ENCODE measurements at places on chromosomes 12 and 14. TPM values are rescaled to one million over a fixed set of nuclear protein-coding genes. Genes with fewer than 3 reads are reported as not detected.

DNA sequence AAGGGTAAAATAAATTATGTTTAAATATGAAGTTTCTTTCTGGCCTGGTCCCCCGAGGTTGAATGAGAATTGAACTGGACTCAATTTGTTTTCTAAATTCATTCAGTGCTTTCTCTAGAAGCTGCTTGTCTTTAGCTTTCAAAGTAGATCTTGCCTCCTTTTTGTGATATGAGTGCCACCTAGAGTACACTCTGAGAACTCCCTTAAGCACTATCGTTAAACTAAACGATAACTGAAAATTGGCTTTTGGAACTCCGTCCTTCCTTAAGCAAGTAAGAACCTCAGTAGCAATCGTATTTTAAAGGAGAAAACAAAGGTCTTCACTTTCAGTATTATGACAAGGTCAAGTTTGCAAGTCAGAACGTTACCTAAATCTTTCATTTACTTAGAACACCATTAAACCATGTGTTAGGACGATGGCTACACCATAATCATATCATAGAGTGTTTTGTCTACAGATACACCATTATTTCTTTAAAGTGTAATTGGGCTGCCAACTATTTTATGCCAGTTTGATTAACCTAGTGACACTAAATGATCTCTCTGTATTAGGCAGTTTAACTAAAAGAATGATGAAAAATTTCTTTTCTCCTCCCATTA is 364.8 kb downstream of the SNAPC1 start:
- no peak for DNase-seq
- H3K36me3 ChIP-seq, result no peaks in the 10 kb centered on the region
- H3K4me3 ChIP-seq, result no peak overlapping the region
- H3K4me1 ChIP-seq, result no peaks in the 10 kb centered on the region

DNA sequence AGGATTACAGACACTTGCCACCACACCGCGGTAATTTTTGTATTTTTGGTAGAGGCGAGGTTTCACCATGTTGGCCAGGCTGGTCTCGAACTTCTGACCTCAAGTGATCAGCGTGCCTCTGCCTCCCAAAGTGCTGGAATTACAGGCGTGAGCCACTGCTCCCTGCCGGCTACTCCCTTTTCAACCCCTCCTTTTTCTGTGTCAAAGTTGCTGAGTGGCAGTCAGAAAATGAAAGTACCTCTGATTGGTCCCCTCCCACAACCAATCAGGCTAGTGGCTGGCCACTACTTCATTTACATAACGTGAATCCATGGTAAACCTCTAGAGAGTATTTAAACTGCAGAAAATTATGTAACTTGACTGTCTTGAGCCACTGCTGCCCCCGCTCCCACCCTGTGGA is 5.9 kb downstream of the RESF1 start:
- no peaks in the 10 kb centered on the region for H3K27me3 ChIP-seq
- H3K4me3 ChIP-seq, result no peak overlapping the region
- H3K27ac ChIP-seq, result no peak overlapping the region
- H3K4me1 ChIP-seq, result peaks cover 4% of the 10 kb centered on the region

GRCh38 chr12:11689591-11690186 is 40.2 kb downstream of the ETV6 start:
- no peaks in the 10 kb centered on the region for H3K27me3 ChIP-seq
- H3K36me3 ChIP-seq, result no peaks in the 10 kb centered on the region
- peak overlapping the region; percentile 6 for H3K27ac ChIP-seq

- H3K27me3 ChIP-seq, result no peaks in the 10 kb centered on the region
- no peak overlapping the region for H3K27ac ChIP-seq
- no peaks in the 10 kb centered on the region for H3K36me3 ChIP-seq
- H3K4me1 ChIP-seq, result no peaks in the 10 kb centered on the region
Measured at GRCh38 chr12:67943141-67943892, 45.9 kb upstream of the IFNG-AS1 start.

PPFIBP1 gene
- 175 TPM for total RNA-seq

- H3K27me3 ChIP-seq, result no peaks in the 10 kb centered on the region
- DNase-seq, result no peak
- no peaks in the 10 kb centered on the region for H3K36me3 ChIP-seq
- no peak overlapping the region for H3K27ac ChIP-seq
Measured at GRCh38 chr12:129523621-129524020, 380.2 kb downstream of the TMEM132D start.

- H3K4me1 ChIP-seq, result no peaks in the 10 kb centered on the region
- H3K4me3 ChIP-seq, result no peak overlapping the region
- no peaks in the 10 kb centered on the region for H3K36me3 ChIP-seq
- no peak overlapping the region for H3K27ac ChIP-seq
- H3K27me3 ChIP-seq, result no peaks in the 10 kb centered on the region
Measured at GRCh38 chr12:561908-562593, 101.2 kb downstream of the NINJ2 start.

SLC17A8 gene
- total RNA-seq, result not detected

FOXG1 gene
- not detected for total RNA-seq

TMEM132D gene
- not detected for total RNA-seq

POTEM gene
- not detected for total RNA-seq

PNP gene
- 46.2 TPM for total RNA-seq

DNA sequence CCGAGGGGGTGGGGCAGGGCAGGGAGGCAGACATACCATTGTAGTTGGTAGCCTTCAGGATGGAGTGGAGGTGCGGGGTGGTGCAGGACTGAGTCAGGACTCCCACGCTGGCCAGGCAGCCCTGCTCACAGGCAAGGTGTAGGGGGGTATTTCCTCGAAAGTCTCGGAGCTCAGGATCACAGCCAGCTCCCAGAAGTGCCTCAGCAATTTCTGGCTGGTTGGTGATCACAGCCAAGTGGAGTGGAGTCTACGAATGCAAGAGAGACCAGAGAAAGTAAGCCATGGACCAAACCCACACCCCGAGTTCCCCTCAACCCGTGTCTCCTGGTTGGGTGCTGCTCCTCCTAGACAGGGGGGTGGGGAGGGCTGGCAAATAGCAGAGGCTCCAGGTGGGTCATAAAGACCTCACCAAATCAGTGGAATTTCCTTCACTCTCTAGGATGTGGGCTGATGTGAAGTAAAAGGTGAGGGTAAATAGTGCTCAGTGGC is 1.4 kb downstream of the NFKBIA start:
- H3K36me3 ChIP-seq, result peaks cover 12% of the 10 kb centered on the region
- DNase-seq, result no peak
- H3K27me3 ChIP-seq, result no peaks in the 10 kb centered on the region
- peak overlapping the region; percentile 73 for H3K4me3 ChIP-seq
- peak overlapping the region; percentile 30 for H3K27ac ChIP-seq

STAB2 gene
- total RNA-seq, result 0.21 TPM

GRCh38 chr14:85533861-85534291 is 3.9 kb downstream of the FLRT2 start:
- H3K36me3 ChIP-seq, result no peaks in the 10 kb centered on the region
- no peaks in the 10 kb centered on the region for H3K4me1 ChIP-seq
- H3K4me3 ChIP-seq, result peak overlapping the region; percentile 53
- peak; percentile 75 for DNase-seq
- H3K27ac ChIP-seq, result no peak overlapping the region
- H3K27me3 ChIP-seq, result no peaks in the 10 kb centered on the region

- no peak for DNase-seq
- no peaks in the 10 kb centered on the region for H3K36me3 ChIP-seq
- no peak overlapping the region for H3K27ac ChIP-seq
- H3K4me3 ChIP-seq, result no peak overlapping the region
- H3K27me3 ChIP-seq, result no peaks in the 10 kb centered on the region
- H3K4me1 ChIP-seq, result no peaks in the 10 kb centered on the region
Measured at GRCh38 chr14:23800811-23801210, 152.8 kb upstream of the DHRS4 start.

- no peak overlapping the region for H3K27ac ChIP-seq
- H3K4me3 ChIP-seq, result no peak overlapping the region
- DNase-seq, result no peak
- no peaks in the 10 kb centered on the region for H3K4me1 ChIP-seq
- H3K27me3 ChIP-seq, result no peaks in the 10 kb centered on the region
- H3K36me3 ChIP-seq, result no peaks in the 10 kb centered on the region
Measured at GRCh38 chr14:55514819-55515490, 65.1 kb upstream of the KTN1 start.

ASCL1 gene
- total RNA-seq, result not detected

MANSC4 gene
- not detected for total RNA-seq

DNA sequence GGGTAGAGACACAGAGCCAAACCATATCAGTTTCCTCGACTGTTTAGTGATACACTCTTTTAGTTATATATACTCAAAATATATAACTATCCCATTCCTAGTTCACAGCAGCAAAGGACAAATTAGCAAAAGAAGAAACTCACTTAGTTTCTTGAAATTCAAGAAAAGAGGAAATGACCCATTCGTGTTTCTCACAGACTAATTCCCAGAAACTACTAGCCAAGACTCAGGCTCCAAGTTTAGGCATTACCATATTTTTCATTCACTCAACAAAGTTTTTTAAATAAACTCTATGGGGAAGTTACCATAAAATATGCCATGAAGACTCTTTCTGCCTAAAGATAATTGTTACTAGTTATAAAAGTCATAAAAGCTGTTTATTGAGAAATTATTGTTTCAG is 152.3 kb upstream of the DAAM1 start:
- DNase-seq, result no peak
- no peak overlapping the region for H3K27ac ChIP-seq
- H3K4me1 ChIP-seq, result no peaks in the 10 kb centered on the region
- no peaks in the 10 kb centered on the region for H3K27me3 ChIP-seq

IGFBP6 gene
- 820 TPM for total RNA-seq

- H3K36me3 ChIP-seq, result no peaks in the 10 kb centered on the region
- H3K4me3 ChIP-seq, result no peak overlapping the region
- DNase-seq, result no peak
- no peak overlapping the region for H3K27ac ChIP-seq
- no peaks in the 10 kb centered on the region for H3K27me3 ChIP-seq
- no peaks in the 10 kb centered on the region for H3K4me1 ChIP-seq
Measured at GRCh38 chr12:127944211-127944899, 322.6 kb upstream of the TMEM132C start.

- H3K36me3 ChIP-seq, result no peaks in the 10 kb centered on the region
- H3K27ac ChIP-seq, result no peak overlapping the region
- no peaks in the 10 kb centered on the region for H3K27me3 ChIP-seq
- H3K4me3 ChIP-seq, result no peak overlapping the region
- DNase-seq, result no peak
- H3K4me1 ChIP-seq, result no peaks in the 10 kb centered on the region
Measured at GRCh38 chr12:14564336-14564959, 3.2 kb downstream of the PLBD1 start.

DNA sequence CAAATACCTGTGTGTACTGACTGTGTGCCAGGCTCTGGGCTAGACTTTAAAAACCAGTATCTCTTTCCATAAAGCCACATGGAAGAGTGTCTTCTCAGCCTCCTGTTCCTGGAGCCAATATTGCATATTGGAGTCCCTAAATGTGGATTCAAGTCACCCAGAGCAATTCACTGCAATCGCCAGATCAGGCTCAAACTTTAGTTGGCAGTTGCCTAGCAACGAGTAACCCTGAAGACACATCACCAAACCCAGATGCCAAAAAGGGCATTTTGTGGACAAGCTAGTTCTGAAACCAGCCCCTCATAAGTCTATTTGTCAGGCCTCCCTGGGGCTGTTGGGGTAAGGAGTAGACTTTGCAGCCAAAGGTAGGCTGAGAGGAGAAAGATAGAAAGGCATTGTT is 13.7 kb downstream of the DPF3 start:
- no peak for DNase-seq
- H3K36me3 ChIP-seq, result no peaks in the 10 kb centered on the region
- H3K4me3 ChIP-seq, result no peak overlapping the region

DNA sequence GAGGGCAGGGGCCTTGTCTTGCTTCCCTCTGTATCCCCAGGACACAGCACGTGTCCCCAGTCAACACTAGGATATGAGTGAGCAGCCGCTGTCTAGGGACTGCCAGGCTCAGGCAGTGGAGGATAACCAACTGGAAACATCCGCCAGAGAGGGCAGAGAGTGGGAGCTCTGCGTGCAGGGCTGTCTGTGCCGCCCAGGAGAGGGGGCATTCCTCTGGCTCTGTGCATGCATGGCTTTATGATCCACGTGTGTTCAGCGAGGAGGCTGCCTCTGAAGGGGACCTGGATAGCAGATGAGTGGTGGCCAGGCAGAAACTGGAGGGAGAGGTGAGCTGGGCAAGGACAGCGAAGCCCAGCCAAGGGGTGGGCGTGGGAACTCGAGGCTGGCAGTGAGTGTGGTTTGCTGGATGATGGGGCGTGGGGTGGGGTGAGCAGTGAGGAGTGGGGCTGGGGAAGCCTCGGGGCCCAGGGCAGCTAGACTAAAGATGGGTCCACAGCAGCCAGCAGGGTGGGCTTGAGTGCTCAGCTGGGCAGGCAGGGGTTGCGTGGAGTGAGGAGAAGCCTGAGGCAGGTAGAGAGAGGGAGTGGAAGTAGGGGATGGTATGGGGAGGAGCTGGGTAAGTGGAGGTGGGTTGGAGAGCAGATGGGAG is 72.9 kb downstream of the PRIMA1 start:
- no peaks in the 10 kb centered on the region for H3K4me1 ChIP-seq
- no peak overlapping the region for H3K27ac ChIP-seq
- H3K27me3 ChIP-seq, result no peaks in the 10 kb centered on the region
- DNase-seq, result peak; percentile 63
- H3K4me3 ChIP-seq, result no peak overlapping the region

DNA sequence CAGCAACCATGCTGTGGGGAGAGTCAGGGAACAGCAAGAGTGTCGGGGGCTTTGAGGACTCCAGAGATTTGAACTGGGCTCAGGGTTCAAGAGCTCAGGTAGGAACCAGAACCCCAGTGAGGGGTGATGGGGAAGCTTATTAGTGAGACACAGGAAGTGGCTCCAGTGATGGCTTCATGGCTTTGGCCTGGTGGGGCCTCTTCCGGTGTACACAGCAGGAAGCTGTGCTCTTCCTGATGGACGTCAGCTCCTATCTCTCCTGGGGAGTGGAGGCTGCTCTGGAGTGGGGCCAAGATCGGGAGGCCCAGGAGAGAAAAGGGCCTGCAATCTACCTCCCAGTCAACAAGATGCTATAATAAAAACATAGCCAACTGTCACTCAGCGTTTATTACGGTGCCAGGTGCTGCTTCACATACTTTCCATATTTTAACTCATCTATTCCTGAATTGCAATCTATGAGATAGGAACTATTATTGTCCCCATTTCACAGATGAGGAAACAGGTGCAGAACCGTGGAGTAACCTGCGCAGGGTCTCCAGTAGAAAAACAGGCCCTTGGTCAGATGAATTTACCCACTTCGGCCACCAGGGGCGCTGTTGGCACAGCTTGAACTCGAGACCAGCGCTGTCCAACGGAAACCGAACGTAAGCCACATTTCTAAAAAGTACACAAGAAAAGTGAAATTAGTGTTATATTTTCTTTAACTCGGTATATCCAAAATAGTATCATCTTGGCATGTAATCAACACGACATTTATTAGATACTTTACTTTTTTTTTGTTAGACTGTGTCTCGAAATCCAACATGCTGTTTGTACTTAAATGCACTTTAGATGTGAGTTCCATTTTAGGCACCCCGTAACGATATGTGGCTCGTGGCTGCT is 63.6 kb upstream of the DLK1 start:
- H3K4me1 ChIP-seq, result no peaks in the 10 kb centered on the region
- H3K4me3 ChIP-seq, result no peak overlapping the region
- H3K36me3 ChIP-seq, result no peaks in the 10 kb centered on the region
- peak; percentile 87 for DNase-seq
- H3K27ac ChIP-seq, result no peak overlapping the region

Measured in aorta (tissue), 5 donors.